ENCODE measurements at places on chromosomes 4 and X. TPM values are rescaled to one million over a fixed set of nuclear protein-coding genes. Genes with fewer than 3 reads are reported as not detected.

DNA sequence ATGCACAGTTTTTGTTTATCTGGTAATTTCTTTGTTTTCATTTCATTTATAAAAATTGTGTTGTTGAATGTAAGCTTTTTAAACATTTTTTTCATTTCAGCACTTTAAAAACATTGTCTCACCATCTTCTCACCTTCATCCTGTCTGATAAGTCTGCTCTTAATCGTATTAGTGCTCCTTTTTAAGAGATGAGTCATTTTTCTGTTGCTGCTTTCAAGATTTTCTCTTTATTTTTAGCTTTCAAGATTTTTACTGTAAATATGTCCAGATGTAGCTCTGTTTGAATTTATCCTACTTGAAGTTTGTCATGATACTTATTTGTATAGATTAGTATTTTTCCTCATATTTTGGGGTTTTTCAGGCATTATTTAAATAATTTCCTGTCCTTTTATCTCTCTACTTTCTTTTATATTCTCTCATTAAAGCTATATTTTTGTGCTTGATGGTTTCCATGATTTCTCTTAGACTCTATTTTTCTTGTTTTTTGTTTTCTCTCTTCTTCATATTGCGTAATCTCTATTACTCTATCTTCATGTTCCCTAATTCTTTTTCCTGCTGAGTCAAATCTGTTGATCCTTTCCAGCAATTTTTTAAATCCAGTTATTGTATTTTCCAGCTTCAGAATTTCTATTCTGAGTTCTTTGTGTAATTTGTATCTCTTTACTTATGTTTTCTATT lies 1400.4 kb upstream of the PCDH7 start:
- ATAC-seq, result no peak

GRCh38 chr4:39855909-39856512 lies 121.7 kb downstream of the PDS5A start:
- no peak for ATAC-seq

GRCh38 chrX:118847676-118848075 lies 24.1 kb downstream of the ZCCHC12 start:
- peak; percentile 60 for ATAC-seq

DNA sequence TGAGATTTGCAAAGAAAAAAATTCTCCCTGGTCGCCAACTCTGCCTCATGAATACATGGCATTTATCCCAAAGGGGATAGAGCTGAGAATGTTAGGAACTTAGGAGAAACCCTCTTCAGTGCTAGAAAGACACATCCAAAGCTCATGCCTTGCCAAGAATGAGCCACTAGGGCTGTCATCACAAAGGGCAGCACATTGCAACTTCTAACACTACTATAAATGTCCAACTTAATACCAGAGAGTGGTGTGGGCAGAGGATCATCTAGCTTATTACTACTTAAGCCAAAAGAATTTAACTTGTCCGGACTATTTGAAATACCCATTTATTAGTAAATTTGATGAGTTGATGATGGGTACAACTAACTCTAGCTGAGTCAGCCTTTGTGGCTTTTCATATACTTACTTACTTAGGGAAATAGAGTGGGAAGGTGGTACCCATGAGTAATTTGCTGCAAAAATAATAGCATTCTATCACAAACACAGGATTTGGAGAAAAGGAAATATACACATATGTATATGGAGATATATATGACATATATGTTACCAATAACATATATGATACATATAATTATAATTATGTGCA lies 66.3 kb upstream of the GAB1 start:
- no peak for ATAC-seq

GRCh38 chrX:10156199-10157031 lies at the start of gene CLCN4:
Gene CLCN4 (plus strand): TSS chrX:10156975. CDS start chrX:10185033, 28,058 bp downstream.
- peak; percentile 55 for ATAC-seq

DNA sequence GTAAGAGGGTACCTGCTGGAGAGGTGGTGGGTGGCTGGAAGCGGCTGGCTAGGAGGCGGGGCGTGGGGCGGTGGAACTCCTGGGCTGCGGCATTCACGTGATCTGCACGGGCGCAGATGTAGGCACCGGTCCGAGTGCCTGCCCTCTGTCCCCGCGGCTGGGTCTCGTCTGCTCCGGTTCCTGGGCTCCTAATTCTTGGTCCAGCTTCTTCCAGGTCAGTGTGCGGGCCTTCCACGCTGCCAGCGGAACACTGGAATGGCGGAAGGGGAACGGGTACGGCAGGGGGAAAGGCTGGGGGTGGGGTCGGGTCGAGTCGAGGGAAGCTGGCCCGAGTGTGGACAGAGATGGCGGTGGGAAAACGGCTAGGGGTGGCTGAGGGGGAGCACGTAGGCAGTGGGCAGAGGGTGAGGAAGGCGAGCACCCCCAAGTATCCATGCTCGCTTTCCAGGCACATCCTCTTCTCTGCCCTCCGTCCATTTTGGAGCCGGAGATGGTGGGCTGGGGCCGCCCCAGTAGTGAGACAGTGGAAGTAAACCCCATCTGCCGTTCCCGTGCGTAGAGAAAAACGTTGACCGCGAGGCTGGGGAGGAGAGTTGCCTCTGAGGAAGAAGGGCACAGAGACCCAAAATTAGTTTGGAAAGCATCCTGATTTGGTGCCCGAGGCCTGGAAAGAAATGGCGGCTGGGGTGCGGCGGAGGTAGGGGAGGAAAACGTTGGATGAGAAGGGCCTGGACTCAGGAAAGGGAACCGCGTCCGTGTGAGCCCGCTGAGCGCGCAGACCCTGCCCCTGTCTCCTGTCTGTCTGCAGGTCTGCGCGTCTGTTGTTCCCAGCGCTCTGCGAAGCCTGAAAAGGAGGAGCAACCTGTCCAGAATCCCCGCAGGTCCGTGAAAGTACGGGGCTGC lies at the start of gene TCEAL4:
TSS of gene TCEAL4 (plus strand) at position 105 of the 903 bp plus-strand sequence. CDS start 1,161 bp downstream, outside the sequence.
- ATAC-seq, result peak; percentile 61

GRCh38 chrX:149472625-149473024 lies 32.5 kb downstream of the IDS start:
- ATAC-seq, result no peak

GRCh38 chr4:108024878-108025165 lies 35.1 kb downstream of the HADH start:
- no peak for ATAC-seq

GRCh38 chr4:81040012-81040659 lies 9.6 kb downstream of the BMP3 start:
- peak; percentile 53 for ATAC-seq

GRCh38 chr4:39497909-39498726 lies 29.1 kb downstream of the UGDH start:
- ATAC-seq, result no peak

GRCh38 chrX:153516073-153516472 lies 1.4 kb upstream of the ATP2B3 start:
- no peak for ATAC-seq

DNA sequence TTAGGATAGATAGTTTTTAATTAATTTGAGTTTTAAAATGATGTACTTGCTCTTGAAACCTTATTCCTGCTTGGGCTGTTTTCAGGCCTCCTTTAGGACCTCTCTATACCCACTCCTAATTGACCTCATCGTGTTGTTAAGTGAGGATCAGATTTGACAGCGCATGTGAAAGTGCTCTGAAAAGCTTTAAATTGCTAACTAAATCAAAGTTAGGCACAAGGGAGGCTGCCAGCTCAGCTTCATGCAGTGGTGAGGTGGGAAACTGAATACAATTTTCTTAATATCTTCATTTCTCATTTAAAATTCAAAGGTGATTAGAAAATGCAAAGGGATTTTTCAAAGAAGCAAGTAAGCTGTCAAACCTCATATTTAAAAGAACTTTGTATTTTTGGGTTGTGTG lies 20.0 kb downstream of the FHDC1 start:
- ATAC-seq, result no peak

DNA sequence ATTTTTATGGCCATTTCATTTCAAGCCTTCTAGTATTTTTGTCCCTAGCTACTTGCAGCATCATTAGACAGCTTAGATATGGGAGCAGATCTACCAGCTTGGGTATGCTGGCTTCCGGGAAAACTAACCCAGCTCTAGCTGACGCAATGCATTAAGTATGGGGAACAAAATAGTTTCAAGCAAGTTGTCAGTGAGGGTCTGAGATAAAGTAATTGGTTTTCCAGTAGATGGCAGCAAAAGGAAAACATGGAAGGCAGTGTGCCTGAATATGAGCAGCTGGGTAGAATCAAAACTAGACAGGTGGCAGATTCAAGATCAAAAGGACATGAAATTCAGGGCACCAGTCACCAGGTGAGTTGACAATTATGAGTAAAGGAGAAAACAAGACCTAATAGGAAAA lies 340.9 kb upstream of the CTSO start:
- ATAC-seq, result no peak

- ATAC-seq, result no peak
Measured at GRCh38 chr4:105014635-105015034, 132.0 kb upstream of the TET2 start.

GRCh38 chr4:69122476-69122875 lies 26.2 kb downstream of the UGT2B7 start:
- no peak for ATAC-seq

GRCh38 chrX:72716766-72717165 lies 2.7 kb upstream of the PHKA1 start:
- ATAC-seq, result no peak

IGFBP7 gene
- total RNA-seq, result 40.9 TPM

CYP2U1 gene
- 0.92 TPM for total RNA-seq

CTAG2 gene
- total RNA-seq, result not detected

Data from esophagus mucosa (tissue), 1 donor.